Fibroblast of gingiva (primary cell): ENCODE measurements at places on chromosomes 3 and 15.

- DNase-seq = no peak
Measured at GRCh38 chr3:131283862-131284261, 97.7 kb upstream of the NUDT16 start.

- no peak for DNase-seq
Measured at GRCh38 chr3:110743202-110743601, 328.4 kb upstream of the NECTIN3 start.

GRCh38 chr15:54567408-54568035 lies 589.3 kb downstream of the UNC13C start:
- no peak for DNase-seq

DNA sequence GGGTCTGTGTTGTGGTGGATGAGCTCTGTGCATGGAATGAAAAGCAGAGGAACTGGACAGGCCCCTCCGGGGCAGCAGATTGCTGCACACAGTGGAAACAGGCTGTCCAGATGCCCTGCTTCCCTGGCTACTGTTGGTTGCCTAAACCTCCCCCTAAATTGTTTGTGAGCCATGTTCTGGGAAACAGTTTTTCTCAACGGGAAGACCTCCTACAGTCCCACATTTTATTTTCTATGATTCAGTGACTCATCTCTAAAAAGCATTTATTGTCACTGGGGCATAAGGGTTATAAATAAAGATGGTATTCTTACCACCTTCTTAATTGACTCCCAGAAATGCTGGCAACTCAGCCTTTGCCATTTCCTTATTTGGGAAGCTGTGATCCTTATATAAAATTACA lies 20.3 kb upstream of the PTPN9 start:
- DNase-seq = peak; percentile 68

- no peak for DNase-seq
Measured at GRCh38 chr3:151772825-151773480, 39.2 kb downstream of the AADACL2 start.

DNA sequence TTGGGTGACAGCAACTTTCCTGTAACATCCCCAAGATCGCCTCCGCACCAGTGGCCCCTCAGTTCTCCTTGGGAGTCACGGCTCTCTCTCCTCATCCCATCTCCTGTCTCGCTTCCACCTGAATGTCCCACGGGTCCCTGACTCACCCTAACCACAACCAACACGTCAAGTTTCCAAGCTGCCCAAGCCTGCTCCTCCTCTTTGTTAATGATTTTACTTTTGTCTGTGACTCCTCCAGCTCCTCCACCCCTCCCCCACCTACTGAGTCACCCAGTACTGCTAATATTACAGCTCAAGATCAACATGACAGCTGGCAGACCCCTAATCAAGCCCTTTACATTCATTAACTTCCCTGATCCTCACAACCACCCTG lies 39.3 kb downstream of the BDH1 start:
- DNase-seq = peak; percentile 41

- DNase-seq = peak; percentile 2
Measured at GRCh38 chr3:64995857-64996551, 308.2 kb upstream of the ADAMTS9 start.

GRCh38 chr3:31699309-31699953 lies 166.7 kb downstream of the STT3B start:
- peak; percentile 27 for DNase-seq

DNA sequence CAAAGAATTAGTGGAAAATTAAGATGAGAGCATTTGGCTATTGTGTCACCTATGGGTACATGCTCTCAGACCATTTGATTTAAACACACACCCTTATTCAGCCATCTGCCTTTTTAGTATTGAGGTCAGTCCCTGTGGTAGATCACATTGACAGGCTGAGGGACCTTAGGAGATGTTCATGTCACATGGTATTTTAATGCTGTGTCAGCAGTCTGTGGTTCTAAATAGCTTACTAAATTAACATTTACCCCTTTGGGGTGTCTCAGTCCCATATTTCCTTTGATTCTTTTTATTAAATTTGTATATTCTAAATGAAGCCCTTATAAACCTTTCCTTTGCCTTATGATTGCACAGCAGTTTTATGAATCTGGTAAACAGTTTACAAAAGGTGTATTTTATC lies 2.3 kb downstream of the RBM5 start:
- DNase-seq = no peak

GRCh38 chr3:46684891-46685290 lies 8.6 kb downstream of the ALS2CL start:
- no peak for DNase-seq

- no peak for DNase-seq
Measured at GRCh38 chr3:133573629-133574194, at the start of gene CDV3. Gene CDV3 (plus strand): TSS chr3:133573686. CDS start chr3:133574045, 359 bp downstream.

- no peak for DNase-seq
Measured at GRCh38 chr3:23590424-23591273, 215.1 kb upstream of the UBE2E1 start.

GRCh38 chr3:35549690-35550089 lies 89.6 kb upstream of the ARPP21 start:
- DNase-seq = no peak
